A549 treated with CpdA at 1 μM for 4 hours (cell line): ENCODE measurements at places on chromosomes 3 and 15. TPM values are rescaled to one million over a fixed set of nuclear protein-coding genes. Genes with fewer than 3 reads are reported as not detected.

The XCR1 gene
- not detected in 5 replicates for total RNA-seq

The TNFSF10 gene
- 0.10 to 0.21 TPM (median 0.10 TPM) in 3 of 5 replicates, not detected in the others for total RNA-seq

The ADAMTS7 gene
- 2.6 to 4.2 TPM (median 3.2 TPM) in 5 replicates for total RNA-seq

The CAMK1 gene
- total RNA-seq = 13.6 to 17.6 TPM (median 16.7 TPM) in 5 replicates

The LDHAL6B gene
- total RNA-seq = not detected in 5 replicates

The NUP210 gene
- total RNA-seq = 31.7 to 40.3 TPM (median 38.3 TPM) in 5 replicates

The OSBPL10 gene
- 15.1 to 18.5 TPM (median 15.5 TPM) in 5 replicates for total RNA-seq

The ISL2 gene
- 2.4 to 5.1 TPM (median 4.5 TPM) in 5 replicates for total RNA-seq

The NAA50 gene
- 157 to 186 TPM (median 164 TPM) in 5 replicates for total RNA-seq

The PYGO1 gene
- 6.5 to 8.3 TPM (median 6.9 TPM) in 5 replicates for total RNA-seq

The EFL1 gene
- total RNA-seq = 25.7 to 31.5 TPM (median 27.3 TPM) in 5 replicates

The GALNT15 gene
- 0.03 to 0.21 TPM in 2 of 5 replicates, not detected in the others for total RNA-seq

The ARPIN gene
- 9.2 to 12.5 TPM (median 12.0 TPM) in 5 replicates for total RNA-seq

The PROS1 gene
- 7.6 to 11.8 TPM (median 9.3 TPM) in 5 replicates for total RNA-seq

The KBTBD13 gene
- not detected in 5 replicates for total RNA-seq

The SLC12A1 gene
- not detected in 5 replicates for total RNA-seq

The IL17RE gene
- 0.87 to 1.3 TPM (median 1.0 TPM) in 5 replicates for total RNA-seq
